ENCODE measurements at places on chromosomes 6 and 20.
A peak's percentile ranks its signal among the peaks of the same experiment; 100 is the strongest.

DNA sequence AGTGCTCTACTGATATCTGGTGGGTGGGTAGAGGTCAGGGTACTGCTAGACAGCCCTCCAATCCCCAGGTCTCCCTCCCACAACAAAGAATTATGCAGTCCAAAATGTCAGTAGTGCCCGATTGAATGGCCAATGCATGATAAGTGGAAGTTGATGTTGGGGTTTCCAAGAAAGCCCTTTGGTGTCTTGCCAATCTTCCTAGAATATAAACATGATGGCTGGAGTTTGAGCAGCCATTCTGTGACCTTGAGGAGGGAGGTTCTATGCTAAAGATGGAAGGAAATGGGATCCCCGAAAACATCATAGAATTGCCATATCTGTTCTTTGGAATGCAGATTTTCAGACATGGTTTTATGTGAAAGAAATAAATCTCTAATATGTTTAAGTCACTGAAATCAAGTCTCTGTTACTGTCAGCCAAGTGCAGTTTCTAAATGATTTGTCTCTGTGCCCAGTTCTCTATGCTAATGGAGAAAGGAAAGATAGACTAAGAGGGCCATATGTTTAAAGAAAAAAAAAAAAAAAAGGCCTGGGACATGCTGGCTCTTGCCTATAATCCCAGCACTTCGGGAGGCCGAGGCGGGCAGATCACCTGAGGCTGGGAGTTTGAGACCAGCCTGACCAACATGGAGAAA is 32.8 kb upstream of the PTPN1 start:
- no peak for DNase-seq

GRCh38 chr6:101393251-101393828 is at the start of gene GRIK2:
Gene GRIK2 (plus strand): TSS chr6:101393708.
- DNase-seq, result peak; percentile 34

DNA sequence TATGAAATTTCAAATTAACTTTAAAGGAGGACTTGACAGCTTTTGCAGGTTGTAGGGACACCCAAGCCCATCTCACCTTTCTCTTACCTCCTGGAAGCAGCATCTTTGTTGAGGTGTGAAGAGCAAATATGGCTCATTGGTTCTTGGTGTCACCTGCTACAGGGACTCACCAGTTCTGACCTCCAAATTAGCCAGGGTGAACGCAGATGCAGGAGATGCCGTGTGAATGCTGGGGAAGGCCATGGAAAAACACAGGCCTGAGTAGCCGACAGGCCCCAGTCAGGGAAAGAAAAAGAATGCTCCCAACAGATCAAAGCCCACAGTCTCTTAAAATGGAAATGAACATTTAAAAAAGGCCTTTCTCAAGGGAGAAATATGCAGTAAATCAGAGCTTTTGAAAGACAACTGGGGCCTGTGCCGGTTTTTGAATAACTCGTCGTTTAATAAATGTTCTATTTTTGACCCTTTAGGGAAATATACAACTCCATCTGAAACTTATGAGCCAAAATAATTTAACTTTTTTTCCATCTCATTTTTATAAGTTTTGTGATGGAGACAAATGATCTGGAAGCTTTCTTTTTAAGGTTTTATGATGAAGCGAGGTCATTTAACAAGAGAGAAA is 167.5 kb downstream of the CD83 start:
- DNase-seq, result no peak

DNA sequence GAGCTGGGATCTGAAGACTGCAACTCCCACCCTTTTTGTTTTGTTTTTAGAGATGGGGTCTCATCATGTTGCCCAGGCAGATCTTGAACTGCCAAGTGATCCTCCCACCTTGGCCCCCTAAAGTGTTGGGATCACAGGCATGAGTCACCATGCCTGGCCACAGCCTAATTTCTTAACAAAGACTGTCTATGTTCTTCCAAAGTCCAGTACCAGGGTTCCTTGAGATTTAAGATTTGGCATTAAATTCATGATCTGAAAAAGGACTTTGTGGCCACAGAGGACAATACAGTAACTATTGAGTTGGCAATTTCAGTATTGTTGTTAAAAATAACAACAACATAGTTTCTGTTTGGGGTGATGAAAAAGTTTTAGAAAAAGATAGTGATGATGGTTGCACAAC is 28.7 kb upstream of the BEND3 start:
- DNase-seq, result no peak

DNA sequence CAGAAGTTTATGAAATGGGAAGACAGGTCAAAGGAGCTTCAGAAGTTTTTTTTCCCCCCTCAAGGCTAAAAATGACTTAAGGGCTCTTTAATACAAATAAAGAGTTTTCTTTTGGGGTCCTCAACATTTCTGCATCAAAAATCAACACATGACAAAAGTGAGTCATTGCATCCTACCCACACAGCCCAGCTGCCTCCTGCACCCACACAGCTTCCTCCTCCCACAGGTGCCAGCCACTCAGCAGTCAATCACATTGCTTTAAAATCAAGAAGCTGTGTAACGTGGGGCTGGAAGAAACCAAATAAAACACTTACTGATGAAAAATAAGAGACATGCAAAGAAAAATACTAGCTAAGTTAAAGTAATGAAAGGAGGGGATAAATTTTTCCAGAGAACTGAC is 68.5 kb downstream of the MAP3K5 start:
- no peak for DNase-seq

- no peak for DNase-seq
Measured at GRCh38 chr6:116251568-116252384, 2.1 kb downstream of the TSPYL4 start.

DNA sequence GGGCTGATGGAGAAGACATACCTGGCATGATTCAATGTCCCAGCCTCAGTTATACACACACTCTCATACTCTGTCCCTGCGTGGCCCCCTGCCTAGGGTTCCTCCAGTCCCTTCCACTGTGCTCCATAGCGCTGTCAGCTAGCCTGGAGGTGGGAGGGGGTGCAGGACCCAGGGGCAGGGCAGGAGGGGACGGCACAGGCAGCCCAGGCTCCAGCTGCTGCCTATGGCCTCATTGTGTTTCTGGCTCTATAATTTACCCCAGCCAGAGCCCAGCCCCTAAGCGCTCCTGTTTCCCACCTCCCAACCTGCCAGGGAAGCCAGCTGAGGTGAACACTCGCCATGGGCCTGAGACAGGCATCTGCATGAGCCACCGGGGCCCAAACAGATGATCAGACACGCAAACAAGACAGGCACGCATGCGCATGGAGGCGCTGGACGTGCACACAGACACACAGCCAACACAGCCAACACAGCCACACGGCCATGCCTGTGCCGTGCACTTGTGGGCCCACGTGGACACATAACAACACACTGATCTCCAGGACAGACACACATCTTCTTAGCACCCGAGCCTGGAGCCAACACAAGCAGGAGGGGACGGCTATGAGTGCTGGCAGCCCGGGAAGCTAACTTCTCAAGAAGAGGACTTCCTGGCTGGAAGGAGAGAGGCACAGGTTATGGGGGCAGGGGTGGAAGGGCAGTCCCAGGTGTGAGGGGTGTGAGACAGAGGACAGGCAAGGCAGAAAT is 124.9 kb downstream of the GRM4 start:
- DNase-seq, result peak; percentile 76

- peak; percentile 7 for DNase-seq
Measured at GRCh38 chr6:43454696-43455530, 435 bp downstream of the DLK2 start.

DNA sequence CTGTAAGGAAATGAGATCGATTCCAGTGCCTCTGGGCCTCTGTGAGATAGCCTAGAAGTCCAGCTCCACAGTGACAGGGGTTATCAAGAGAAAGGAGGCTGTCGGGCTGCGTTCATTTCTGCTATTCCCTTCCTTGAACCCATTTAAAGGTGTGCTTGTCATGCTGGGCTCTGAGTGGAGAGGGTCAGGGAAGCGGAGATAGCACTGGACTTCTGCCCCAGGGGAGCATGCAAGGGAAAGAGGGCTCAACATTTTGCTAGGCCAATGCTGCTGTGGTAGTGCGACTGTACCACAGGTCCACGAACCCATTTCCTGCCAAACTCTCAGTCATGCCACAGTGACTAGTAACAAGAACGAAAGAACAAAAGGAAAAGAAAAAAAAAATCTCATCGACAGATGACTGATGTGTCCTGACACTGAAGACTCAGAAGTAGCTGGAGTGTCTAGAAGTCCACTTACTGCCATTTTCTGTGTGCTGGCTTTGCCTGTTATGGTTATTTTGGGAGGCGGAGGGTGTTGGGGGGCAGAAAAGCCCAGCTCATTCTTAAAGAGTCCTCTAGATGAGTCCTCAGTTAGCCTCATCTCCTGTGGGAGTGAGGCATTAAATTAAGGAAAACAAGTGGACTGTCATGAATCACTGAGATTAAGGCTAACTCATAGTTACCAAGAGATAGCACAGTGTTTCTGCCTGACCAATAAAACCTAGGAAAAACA is 8.1 kb downstream of the NEDD9 start:
- DNase-seq, result no peak

DNA sequence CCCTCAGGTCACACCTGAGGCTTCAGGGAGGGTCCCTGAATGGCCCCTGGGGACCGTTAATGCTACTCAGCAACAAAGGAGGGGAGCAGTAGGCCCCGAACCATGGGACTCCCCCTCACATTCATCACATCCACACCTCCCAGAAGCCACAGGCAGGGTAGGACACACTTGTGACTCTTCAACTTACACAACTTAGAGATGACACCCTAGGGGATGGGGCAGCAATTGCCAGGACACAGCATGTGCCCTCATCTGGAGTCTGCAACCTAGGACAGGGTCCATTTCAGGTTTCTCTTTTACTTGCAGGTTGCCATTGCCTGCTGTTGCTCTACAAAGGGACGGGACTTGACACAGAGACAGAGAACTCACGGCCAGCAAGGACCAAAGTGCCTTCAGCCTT is 770 bp downstream of the ULBP3 start:
- no peak for DNase-seq

- no peak for DNase-seq
Measured at GRCh38 chr6:106257195-106257594, 68.4 kb downstream of the ATG5 start.

DNA sequence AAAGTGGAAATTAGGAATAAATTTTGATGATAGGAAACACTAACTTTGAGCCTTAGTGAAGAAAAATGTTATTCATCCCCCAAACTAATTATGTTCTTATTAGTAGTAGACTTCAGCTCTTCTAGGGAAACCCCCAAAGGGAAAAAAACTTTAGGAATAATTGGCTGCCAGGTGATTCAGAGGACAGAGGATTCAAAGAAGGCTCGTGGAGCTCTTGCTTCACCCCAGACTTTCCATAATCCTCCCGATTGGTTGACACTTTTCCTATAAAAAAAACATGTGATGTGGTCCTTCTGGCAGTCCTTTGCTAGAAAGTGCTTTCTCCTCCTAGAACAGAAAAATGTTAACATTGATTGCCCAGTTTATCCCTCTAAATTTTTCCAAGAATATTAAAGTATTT is 5.6 kb upstream of the CCDC170 start:
- no peak for DNase-seq

DNA sequence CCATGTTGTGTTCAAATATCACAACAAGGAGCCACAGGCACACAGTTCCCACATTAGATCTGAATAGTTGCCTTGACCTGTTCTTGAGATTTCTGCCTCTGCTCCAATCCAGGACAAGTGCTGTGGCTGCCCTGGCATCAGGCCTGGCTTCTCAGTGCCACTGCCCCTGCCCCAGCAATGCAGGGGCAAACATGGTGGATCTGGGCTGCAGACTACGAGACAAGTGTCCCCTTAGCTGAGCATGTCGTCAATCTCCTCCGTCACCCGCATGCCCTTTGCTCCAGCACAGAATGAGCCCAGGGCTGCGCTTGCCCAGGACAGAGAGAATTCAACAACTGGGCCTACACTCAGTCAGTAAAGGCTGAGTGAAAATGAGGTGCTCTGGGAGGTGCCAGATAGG is 201.6 kb downstream of the SYNDIG1 start:
- DNase-seq, result no peak

GRCh38 chr6:10633216-10633615 is 61.2 kb downstream of the C6orf52 start:
- no peak for DNase-seq

DNA sequence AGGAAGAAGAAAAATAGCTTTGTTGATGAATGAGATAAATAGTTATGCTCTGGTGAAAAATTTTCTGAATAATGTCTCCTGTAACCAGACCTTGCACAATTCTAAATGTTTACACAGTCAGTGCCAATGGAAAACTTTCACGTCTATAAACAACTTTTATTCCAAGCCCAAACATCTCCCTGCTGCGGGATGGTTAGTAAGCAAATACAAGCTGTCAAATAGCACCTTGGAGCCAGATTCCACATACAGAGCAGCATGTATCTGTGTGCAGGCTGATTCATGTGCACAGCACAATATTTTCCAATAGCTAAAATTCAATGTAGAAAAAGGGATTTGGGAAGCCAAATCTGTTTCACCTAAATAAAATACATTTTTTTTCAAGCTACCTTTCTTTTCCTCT is 813.3 kb downstream of the HACE1 start:
- DNase-seq, result no peak

Measured in NCI-H2081 (cell line).